ENCODE measurements at places on chromosomes 6 and 20. TPM values are rescaled to one million over a fixed set of nuclear protein-coding genes. Genes with fewer than 3 reads are reported as not detected.

Gene TMEM74B
- total RNA-seq = 9.4 TPM

Gene MMS22L
- total RNA-seq = 9.4 TPM

Gene MEP1A
- not detected for total RNA-seq

Gene EYA2
- total RNA-seq = 2.4 TPM

Gene CD24
- 1,434 TPM for total RNA-seq

Data from frontal cortex (tissue), 4 donors.